ENCODE measurements at places on chromosomes 2 and 18.

DNA sequence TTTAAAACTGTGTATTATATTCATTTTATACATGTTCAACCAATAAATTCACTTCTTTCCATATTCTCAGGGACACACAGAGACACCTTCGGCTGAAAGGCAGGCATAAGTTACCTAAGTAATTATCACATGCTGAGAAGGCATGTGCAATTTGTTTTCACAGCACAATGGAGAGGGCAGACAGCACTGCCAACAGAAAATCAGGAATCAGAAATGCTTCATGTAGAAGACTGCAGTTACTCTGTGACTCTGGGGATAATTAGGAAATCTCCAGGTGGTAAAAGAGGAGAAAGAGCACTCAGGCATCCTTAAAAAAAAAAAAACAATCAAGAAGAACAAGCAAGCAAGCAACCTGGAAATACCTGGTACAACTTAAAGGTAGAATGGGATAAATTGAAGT lies 49.3 kb downstream of the DSEL start:
- no peak for DNase-seq

- DNase-seq, result no peak
Observed at GRCh38 chr2:134234535-134234934, 19.3 kb upstream of the MGAT5 start.

- no peak for DNase-seq
Observed at GRCh38 chr18:36330435-36331052, 33.0 kb downstream of the FHOD3 start.

GRCh38 chr2:70569559-70569958 lies 15.9 kb upstream of the TGFA start:
- no peak for DNase-seq

- DNase-seq, result no peak
Observed at GRCh38 chr2:127095367-127095641, 11.7 kb downstream of the BIN1 start.

GRCh38 chr2:39127973-39128372 lies 7.1 kb upstream of the SOS1 start:
- DNase-seq, result peak; percentile 72

GRCh38 chr18:79962311-79962710 lies 2.1 kb upstream of the HSBP1L1 start:
- DNase-seq, result no peak

DNA sequence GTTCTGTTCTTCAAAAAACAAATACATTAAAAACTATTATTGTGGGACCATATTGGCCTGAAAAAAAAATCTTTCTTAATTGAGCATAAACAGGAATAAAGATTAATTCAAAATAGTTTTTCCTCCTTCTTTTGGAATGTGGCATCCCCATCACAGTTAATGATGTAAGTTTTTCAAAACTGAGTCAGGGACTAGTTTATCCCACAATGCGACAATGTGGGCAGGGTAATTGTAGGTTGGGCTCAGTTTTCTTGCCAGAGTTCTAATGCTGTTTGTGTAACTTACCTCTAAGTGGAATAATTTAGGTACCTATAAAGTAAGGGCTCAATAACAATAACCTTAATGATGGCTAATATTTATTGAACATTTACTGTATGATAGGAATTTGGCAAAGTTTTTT lies 82.0 kb downstream of the PMS1 start:
- DNase-seq, result no peak

DNA sequence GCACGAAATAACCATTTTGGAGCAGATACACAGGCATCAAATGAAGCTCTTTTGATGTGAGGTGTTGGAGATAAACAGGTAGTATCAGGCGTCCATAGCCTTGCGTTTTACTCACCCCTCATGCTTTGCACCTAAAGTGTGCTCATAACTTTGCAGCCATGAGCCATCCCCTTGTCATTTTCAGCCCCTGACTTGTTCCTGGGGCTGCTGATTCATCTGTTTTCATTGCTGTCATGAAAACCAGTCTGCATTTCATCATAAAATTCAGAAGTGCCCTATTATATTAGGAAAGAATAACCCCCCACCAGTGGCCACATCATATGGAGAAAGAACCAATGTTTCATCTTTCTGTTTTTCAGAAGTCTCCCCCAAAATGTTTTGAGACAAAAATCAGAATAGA lies 329.7 kb upstream of the NRP2 start:
- no peak for DNase-seq

DNA sequence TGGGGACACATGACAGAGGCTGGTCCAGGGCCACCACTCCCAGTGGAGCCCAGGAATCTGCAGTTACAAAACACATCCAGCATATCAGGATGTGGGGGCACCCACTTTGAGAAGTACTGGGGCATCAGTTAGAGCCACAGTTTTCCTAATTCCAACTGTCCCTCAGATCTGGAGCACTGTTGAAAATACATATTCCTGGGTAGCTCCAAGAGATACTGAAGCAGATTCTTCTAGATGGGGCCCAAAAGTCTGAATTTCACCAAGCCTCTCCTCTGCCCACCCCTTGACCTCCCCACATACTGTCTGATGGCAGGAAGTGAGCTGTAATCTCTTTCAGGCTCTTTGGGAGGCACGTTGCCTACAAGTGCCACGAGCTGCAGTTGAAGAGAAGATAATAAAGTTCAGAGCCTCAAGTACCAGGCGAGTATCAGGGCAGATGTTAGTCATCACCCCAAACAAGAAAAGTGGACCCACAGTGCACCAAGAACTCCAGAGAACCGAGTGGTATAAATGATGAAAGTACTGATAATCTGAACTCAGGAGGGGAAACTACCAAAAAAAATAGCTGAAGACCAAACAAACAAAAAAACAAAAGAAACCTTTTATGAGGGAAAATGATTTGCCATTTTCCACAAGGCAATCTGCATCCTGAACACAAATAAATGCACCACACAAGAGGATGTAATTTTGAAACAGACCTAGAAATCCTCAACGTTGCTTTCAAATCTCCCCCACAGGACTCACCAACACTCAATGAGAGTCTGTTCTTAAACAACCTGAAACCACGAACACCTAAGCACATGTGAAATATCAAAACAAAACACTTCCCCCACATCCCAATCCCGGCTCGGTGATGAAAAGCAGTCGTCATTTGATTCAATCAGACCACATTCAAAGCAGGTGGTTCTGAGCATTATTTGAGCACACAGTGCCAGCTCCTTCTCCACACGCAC lies 98.7 kb downstream of the TCF4 start:
- DNase-seq, result no peak

DNA sequence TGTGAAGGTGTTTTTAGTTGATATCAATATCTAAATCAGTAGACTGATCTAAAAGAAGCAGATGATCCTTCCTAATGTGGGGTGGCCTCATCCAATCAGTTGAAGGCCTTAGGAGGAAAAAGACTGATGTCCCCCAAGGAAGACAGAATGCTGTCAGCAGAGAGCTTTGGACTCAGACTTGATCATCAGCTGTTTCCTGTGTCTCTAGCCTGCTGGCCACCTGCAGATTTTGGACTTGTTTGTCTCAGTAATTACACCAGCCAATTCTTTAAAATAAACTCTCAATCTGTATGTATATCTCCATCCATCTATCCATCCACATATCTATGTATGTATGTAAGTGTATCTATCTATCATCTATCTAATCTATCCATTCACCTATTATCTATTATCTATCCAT lies 301.3 kb downstream of the LPIN1 start:
- no peak for DNase-seq

DNA sequence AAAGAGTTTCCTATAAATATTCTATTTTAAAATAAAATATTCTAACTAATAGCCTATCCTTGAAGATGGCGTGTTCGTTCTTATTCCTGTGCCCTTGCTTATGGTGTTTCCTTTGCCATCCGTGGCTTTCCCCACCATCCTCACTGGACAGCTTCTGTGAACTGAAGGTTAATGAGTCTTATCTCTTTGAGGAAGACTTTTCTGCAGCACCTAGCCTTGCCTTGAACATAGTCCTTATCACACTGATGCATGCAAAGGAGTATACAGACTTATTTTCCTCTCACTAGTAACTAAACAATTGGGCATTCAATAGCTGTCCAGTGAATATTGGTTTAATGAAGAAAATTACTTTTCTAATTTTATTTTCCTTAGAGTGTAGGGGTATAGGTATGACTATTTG lies 88.1 kb downstream of the GULP1 start:
- no peak for DNase-seq
